ENCODE measurements at places on chromosomes 4 and X.
A peak's percentile ranks its signal among the peaks of the same experiment; 100 is the strongest.

GRCh38 chr4:150209140-150209829, 131.0 kb downstream of the DCLK2 start:
- no peak overlapping the region for H3K4me3 ChIP-seq
- no peaks in the 10 kb centered on the region for H3K27me3 ChIP-seq
- H3K4me1 ChIP-seq = no peaks in the 10 kb centered on the region
- H3K27ac ChIP-seq = no peak overlapping the region

DNA sequence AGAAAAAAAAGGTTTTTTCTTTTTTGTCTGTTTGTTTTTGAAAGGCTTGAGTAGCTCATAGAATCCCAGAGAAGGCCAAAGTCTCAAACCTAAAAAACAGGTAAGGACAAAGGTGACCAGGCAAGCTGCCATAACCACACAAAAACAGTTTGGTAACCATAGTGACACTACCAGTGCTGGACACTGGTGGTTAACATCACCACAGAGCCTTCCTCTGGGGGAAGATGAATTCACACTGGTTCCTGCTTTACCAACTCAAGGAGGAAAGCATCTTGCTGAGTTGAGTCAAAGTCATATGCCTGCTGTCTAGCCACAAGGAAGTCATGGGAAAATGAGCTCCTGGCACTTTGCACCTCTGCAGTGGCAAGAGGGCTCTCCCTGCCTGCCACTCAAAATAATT, 32.5 kb downstream of the IDS start:
- H3K36me3 ChIP-seq = no peaks in the 10 kb centered on the region
- H3K27ac ChIP-seq = no peak overlapping the region
- DNase-seq = no peak
- no peaks in the 10 kb centered on the region for H3K27me3 ChIP-seq

- DNase-seq = no peak
- no peak overlapping the region for H3K27ac ChIP-seq
- H3K36me3 ChIP-seq = no peaks in the 10 kb centered on the region
- no peaks in the 10 kb centered on the region for H3K4me1 ChIP-seq
- H3K4me3 ChIP-seq = no peak overlapping the region
- H3K27me3 ChIP-seq = no peaks in the 10 kb centered on the region
Measured at GRCh38 chr4:185932491-185932890, 120.5 kb upstream of the SORBS2 start.

- no peak within 1 kb of the TSS for H3K27ac ChIP-seq
- H3K36me3 ChIP-seq = no peaks in the 10 kb centered on the region
Measured at GRCh38 chr4:16083241-16084191, at the start of gene PROM1. TSS of gene PROM1 (minus strand) at chr4:16084023. CDS start at chr4:16075906, 8,117 bp downstream.

- H3K27ac ChIP-seq = no peak overlapping the region
- no peaks in the 10 kb centered on the region for H3K36me3 ChIP-seq
- no peak overlapping the region for H3K4me3 ChIP-seq
- DNase-seq = no peak
Measured at GRCh38 chr4:186878203-186878776, 154.6 kb upstream of the FAT1 start.

- no peak for DNase-seq
- H3K36me3 ChIP-seq = peaks cover 24% of the 10 kb centered on the region
- H3K27ac ChIP-seq = peak overlapping the region; percentile 29
- no peaks in the 10 kb centered on the region for H3K4me1 ChIP-seq
- H3K27me3 ChIP-seq = no peaks in the 10 kb centered on the region
Measured at GRCh38 chr4:145545538-145546174, 64.0 kb downstream of the SMAD1 start.

Data from sigmoid colon (tissue), 7 donors.